Stimulated activated CD8-positive, alpha-beta memory T cell treated with anti-CD3 and anti-CD28 coated beads, Interleukin-7, amount 100 ng/mL, for 48 hours (primary cell): ENCODE measurements at places on chromosomes 7 and 10.

DNA sequence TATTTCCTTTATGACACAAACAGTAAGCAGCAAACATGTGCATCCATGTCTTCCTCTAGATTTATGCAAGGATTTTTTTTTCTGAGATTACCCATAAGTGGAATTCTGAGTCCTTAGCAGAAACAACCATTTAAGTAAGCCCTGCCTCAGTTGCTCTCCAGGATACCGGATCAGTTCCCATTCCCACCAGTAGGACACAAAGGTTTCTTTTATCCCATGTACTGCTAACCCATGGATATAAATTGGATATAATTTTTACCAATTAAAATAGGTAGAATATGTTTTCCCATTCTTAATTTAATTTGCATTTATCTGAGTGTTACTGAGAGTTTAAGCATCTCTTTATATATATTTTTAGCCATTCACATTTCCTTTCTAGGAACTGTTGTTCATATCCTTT lies 280.9 kb downstream of the FGFR2 start:
- no peak for DNase-seq

GRCh38 chr10:17460756-17461155 lies 6.4 kb upstream of the ST8SIA6 start:
- no peak for DNase-seq

- no peak for DNase-seq
These were observed 2.6 kb downstream of the GTPBP4 start for GRCh38 chr10:990808-991207.

- DNase-seq = no peak
These were observed 43.3 kb upstream of the MTURN start for GRCh38 chr7:30091491-30091912.

GRCh38 chr7:45446195-45446944 lies 127.8 kb upstream of the ADCY1 start:
- no peak for DNase-seq

- no peak for DNase-seq
These were observed 5.1 kb downstream of the SYNPO2L start for GRCh38 chr10:73650537-73651331.

- DNase-seq = no peak
These were observed 8.2 kb upstream of the DDIT4 start for GRCh38 chr10:72265508-72265907.
